Stimulated activated CD4-positive, alpha-beta T cell treated with anti-CD3 and anti-CD28 coated beads, Interleukin-15, amount 100 ng/mL, for 24 hours (primary cell): ENCODE measurements at places on chromosomes 7 and 10.

DNA sequence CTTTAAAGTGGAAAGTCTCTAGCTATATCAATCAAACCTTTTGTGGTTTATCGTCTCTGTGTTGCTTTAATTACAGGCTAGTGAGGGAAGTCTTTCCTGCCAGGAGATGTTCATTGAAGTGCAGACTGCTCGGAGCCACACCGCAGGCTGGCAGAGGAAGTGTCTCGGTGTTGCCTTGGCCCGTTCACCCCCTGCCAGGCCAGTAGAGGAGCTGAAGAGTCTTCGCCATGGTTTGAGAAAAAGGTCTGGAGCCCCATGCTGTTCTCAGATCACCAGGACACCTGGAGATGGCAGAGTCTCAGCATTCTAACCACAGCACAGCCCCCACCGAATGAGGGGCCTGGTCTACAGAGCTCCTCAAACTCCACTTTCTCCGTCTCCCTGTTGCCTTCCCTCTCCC lies 275.9 kb upstream of the PLPP4 start:
- DNase-seq = no peak

DNA sequence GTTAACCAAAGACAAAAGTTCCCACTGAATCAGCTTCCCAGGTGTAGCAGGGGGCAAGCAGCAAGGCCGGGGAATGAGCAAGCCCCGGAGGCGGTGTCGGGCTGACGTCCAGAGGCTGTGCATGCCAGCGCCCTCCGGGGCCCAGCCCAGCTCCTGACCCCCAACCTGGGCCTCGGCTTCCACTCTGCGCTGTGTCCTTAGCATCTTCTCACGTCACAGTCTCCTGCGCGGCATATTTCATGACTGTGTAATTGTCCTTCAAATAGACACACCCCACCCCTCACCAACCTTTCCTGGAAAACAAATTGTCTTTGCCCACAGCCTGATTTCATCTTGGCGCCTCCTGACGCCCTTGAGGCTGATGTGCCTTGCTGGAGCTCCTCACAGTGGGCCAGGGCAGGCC lies 133.5 kb downstream of the RGS10 start:
- DNase-seq = no peak

DNA sequence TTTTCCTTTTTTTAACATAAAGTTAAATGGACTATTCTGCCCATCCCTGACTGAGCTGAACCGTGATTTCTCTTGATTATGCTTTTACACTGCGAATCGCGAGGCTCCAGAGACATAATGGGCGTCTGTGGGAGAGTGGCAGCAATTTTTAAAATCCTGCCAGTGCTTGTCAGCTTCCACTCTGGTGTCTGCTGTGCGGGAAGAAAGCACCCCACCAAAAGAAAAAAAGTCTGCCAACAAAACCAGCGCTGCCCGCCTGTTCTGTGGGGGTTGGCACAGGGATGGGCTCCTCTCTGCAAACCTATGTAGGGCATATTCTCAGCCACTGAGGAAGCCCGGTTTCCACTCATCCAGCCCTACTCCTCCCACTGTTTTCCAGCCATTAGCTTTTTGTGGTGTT lies 592.3 kb upstream of the GALNT17 start:
- DNase-seq = no peak

- no peak for DNase-seq
These were observed 225.9 kb downstream of the TRIL start for GRCh38 chr7:28732071-28732869.

DNA sequence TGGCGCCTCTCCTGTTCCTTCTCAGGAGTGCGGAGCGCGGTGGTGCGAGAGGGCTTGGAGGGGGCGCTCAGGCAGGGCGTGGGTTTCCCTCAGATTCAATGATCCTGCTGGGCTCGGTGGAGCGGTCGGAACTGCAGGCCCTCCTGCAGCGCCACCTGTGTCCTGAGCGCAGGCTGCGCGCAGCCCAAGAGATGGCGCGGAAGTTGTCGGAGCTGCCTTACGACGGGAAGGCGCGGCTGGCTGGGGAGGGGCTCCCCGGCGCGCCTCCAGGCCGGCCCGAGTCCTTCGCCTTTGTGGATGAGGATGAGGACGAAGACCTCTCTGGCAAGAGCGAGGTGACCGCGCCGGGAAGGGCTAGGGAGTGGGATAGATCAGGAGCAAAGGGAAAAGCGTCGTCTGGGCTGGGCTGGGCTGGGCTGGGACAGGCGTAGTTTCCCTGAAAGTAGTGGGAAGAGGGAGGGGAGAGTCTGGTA lies 17.0 kb downstream of the FAM131B start:
- peak; percentile 80 for DNase-seq

- DNase-seq = no peak
These were observed 67.7 kb downstream of the C10orf105 start for GRCh38 chr10:71651928-71652327.

DNA sequence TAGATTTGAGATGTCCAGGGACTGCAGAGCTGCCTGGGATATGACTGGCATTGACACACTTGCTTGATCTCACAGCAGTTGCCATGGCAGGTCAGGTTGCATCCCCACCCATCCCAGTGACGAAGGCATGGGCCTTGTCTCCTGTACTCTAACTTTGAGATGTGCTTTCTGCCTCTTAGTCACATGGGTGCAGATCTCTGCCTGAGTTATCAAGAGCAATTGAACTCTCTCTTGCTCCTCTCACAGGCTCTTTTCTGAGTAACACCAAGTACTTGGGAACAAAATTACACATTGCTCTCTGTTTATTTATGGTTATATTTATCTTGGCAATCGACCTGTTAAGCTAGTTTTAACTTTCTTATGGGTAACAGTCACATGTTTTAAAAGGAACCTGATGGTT lies 237.3 kb downstream of the NSUN6 start:
- DNase-seq = no peak

DNA sequence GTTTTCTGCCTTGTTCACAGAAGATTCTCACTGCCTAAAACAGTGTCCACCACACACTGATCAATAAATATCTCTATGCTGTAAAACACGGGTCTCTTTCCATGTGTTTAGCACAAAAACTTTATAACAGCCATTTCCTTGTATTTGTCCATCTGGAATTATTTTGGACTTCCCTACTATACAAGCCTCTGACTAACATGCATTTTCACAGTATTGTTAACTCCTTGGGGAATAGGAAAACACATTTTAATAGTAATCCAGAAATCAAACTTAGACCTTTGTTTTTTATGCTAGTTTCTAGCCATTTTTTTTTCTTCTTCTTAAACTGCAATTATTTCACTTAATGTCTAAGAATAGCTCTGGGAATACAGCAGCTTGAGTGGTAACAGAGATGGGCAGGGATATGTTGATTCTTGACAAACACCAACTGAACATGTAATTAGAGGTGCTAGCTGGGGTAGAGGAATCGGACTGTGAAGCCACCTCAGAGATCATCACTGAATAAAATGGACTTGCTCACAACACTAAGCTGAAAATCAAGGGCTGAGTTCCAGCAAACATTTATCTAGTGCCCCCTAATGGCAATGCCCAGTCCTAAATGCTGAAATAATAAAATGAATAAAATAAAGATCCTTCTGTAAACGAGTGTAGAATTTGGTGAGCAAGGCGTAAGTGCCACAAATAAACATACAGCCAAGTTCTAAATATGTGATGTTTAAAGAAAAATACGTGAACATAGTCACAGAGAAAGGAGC lies 593.1 kb downstream of the SORCS1 start:
- no peak for DNase-seq

GRCh38 chr7:74138334-74138867 lies 35.8 kb upstream of the EIF4H start:
- peak; percentile 8 for DNase-seq

DNA sequence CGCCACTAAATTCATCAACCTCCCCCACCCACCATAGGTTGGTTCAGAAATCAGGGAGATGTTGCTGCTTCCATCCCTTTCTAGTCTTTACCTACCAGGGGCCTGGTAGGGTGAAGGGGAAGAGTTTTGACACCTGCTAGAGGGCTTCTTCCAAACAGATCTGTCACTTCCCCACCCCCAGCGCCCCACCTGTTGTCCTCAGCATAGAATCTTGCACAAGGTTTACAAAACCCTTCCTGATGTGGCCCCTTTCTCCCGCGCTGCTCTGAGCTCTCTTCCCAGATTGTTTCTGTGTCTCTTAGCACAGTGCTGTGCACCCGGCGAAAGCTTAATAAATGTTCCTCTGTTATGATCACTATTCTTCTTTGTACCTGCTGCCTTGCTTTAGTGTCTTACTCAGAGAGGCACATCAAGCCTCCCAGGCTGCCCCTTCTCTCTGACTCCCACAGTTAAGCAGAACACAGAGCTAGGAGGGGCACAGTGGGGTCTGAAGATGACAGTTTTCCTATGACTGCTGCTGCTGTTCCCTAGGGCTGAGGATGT lies 11.2 kb upstream of the C10orf95 start:
- no peak for DNase-seq

DNA sequence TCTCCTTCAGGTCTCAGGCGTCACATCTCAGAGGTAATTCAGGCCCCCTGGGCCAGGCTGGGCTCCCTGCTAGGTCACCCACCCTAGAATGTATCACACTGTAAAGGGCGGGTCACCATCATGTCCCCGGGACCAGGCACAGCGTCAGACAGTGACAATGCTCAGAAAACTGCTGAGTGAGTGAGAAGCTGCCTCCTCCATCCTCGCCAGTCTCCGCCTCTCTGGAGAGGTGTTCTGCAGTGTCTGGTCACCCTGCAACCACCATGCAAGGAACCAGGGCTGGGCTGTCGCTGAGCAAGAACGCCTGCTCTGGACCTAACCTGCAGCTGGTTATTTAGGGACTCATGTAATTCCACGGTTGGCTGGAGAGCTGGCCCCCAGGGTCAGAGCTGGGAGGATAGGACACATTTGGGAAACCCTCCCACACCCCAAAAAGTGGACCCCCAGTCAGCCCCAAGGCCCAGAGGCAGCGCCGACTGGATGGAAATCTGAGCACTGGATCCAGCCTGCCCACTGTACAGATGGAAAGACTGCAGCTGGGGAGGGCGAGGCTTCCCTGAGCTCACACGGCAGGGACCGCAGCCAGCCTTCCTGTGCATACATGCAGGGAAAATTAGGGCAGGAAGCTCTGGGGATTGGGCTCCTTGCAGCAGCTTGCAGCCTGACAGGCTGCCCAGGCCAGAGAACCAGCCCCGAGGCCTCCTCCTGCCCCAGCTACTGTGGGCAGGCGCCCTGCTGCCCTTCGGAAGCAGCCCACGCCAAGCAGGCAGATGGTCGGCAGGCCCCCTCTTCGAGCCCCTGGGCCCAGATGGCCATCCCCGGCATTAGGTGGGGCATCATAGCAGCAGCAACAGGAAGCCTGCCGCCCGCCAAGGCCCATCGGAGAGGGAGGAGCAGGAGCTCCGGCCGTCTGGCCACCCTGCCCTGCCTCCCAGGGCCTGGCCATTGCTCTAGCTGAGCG lies 105.4 kb upstream of the ZMIZ1 start:
- DNase-seq = no peak

GRCh38 chr7:5824297-5824610 lies 42.8 kb upstream of the RNF216 start:
- peak; percentile 53 for DNase-seq

DNA sequence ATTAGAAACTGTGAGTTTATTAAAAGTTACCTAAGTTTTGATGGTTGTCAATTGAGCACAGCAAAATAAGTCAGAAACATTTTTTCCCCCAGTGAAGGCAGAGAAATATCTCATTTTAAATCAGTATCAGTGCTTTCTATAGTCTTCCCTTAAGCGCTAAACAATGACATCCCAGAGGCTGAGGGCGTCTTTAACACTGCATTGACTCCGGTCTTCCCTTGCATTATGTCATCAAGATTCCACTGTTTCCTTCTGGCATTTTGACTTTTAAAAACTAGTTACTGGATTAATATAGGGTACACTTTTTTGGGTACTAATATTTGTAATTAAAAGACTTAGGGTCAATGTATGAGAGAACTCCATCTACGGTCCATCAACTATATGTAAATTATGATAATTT lies 3.9 kb downstream of the GLUD1 start:
- no peak for DNase-seq

DNA sequence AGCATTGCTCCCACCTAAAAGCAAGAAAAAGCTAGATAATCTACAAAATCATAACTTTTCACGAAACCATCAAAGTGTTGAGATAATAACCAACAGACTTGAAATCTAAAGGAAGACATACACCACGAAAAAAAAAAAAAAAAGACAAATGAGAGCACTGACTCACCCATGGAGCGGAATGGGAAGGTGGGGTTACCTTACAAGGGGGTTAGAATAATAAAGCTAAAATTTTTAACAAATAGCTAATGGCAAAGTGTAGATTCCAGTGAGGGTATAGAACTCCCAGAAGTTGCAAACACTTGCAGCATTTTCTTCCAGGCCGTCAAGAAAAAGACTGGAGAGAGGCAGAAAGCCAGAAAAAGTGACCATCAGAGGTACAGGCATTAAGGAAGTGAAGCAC lies 27.2 kb downstream of the IPMK start:
- DNase-seq = no peak

DNA sequence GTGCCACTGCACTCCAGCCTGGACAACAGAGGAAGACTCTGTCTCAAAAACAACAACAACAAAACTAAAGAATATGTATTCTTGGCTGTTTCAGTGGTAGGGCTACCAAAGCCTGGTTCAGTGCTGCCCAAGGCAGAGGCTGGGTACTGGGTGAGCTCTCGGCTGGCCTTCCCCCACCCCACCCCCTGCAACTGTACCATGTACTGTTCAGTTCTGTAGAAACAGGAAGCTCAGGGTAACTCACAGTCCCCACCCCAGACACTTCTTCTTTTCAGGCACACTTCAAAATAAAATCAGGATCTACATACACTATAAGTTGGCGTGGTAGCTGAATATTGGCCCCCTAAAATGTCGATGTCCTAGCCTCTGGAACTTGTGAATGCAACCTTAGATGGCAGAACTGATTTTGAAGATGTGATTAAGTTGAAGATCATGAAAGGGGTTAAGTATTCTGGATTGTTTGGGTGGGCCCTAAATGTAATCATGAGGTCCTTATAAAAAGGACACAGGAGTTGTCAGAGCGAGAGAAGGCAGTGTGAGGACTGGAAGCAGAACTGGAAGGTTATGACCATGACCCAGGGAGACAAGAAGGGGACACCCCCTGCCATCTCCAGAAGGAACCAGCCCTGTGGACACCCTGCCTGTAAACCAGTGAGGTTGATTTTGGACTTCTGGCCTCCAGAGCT lies 31.2 kb downstream of the TBXAS1 start:
- DNase-seq = no peak
